CD4-positive, alpha-beta T cell (primary cell): ENCODE measurements at places on chromosomes 13 and 19. TPM values are rescaled to one million over a fixed set of nuclear protein-coding genes. Genes with fewer than 3 reads are reported as not detected.

The FXYD3 gene
- total RNA-seq, result not detected

GRCh38 chr13:29918845-29919244 lies 68.4 kb upstream of the UBL3 start:
- no peak for DNase-seq

- no peak for DNase-seq
Observed at GRCh38 chr13:36872621-36873020, 47.4 kb downstream of the SMAD9 start.

DNA sequence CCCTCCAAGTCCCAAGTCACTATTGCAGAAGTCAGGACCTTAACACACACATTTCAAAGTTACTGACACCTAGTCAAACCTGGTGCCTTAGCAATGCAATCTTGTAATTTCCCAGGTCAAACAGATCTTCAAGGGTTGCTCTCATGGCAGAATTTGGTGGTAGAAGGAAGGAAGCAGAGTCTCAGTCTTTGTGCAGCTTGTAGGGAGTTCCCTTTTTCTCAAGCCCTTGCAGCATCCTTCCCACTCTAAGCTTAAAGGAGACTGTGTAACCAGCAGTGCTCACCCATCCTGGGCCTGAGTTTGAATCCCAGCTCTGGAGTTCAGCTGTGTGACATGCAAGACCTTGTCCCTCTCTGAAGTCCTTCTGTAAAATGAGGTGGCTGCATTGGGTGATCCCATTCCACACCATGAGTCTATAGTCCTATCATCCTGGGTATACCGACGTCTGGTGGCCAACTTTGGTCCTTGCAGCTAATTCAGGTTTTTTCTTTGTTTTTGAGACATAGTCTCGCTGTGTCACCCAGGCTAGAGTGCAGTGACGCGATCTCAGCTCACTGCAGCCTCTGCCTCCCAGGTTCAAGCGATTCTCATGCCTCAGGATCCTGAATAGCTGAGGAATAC lies 9.8 kb downstream of the SIGLEC10 start:
- peak; percentile 65 for DNase-seq

DNA sequence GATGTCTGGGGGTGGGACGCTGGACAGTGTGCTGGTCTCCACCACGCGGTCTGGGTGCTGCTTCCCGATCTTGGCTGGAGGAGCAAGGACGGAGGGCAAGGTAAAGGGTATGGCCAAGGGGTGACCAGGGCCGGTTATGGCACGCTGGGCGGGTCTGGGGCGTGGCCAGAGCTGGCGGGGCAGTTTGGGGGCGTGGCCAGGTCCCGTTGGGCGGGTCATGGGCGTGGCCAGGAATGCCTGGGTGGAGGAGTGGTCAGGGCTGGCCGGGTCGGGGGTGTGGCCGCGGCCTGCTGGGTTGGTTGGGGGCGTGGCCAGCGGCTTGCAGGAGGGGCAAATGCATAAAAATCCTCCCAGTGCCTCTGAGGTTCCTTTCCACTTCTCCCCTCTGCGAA lies 19.2 kb downstream of the GPX4 start:
- no peak for DNase-seq

DNA sequence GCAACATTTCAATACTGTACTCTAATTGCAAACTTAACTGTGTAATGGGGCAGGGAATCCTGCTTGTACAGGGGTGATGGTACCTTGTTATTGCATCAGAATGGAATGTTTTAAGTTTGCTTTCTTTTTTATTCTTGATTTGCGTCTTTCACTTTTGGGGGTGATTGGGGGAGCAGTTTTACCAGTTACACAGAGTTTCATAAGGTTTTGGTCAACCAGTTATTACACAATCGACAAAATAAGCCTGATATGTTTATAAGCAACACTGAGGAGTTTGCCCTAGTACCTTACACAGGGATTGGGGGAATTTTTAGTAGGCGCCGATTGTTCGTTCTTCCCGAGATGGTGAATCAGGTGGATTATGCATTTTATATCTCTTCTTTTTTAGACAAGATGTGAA lies 2.7 kb downstream of the KLF5 start:
- no peak for DNase-seq
